H7 (cell line): ENCODE measurements at places on chromosomes 1 and 21. TPM values are rescaled to one million over a fixed set of nuclear protein-coding genes. Genes with fewer than 3 reads are reported as not detected.

The INKA2 gene
- total RNA-seq: 0.83 and 1.1 TPM in 2 replicates

The S100A3 gene
- total RNA-seq: 0.30 and 0.31 TPM in 2 replicates

The ATP1A2 gene
- total RNA-seq: 14.5 and 25.0 TPM in 2 replicates

GRCh38 chr1:206636671-206637070, 1.3 kb downstream of the DYRK3 start:
- DNase-seq: no peak

DNA sequence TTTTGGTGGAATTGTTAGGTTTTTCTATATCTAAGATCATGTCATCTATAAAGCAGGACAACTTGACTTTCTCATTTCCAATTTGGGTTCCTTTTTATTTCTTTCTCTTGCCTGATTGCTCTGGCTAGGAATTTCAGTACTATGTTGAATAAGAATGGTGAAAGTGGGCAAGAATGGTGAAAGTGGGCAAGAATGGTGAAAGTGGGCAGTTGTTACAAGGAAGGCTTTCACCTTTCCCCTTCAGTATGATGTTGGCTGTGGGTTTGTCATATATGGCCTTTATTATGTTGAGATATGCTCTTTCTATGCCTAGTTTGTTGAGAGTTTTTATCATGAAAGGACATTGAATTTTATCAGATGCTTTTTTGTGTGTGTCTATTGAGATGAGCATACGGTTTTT, 64.5 kb downstream of the XPR1 start:
- DNase-seq: no peak

DNA sequence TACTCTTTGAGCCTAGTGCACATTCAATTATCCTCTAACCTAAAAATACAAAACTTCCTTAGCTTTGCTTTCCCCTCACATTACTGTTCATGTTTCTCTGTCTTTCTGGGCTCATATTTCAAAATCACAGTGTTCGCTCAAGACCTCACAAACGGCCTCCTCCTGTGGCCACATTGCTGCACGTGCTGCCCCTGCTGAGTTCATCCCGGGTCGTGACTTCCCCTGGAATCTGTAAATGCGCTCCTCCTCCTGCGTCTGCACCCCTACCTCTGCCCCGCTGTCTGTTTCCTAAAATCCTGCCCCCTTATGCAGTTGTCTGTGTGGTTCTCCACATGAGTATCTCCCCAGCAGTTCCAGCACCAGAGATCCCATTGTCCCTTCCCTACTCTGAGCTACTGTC, 45.5 kb upstream of the RAVER2 start:
- no peak for DNase-seq

GRCh38 chr1:168135921-168136708, 615 bp downstream of the GPR161 start:
- peak; percentile 75 for DNase-seq

- DNase-seq: peak; percentile 100
Observed at GRCh38 chr1:1324524-1325287, at the start of the genes CPTP and INTS11. Gene CPTP (plus strand): TSS chr1:1324802. CDS start chr1:1326911, 2,109 bp downstream. Gene INTS11 (minus strand): TSS chr1:1324660. CDS start chr1:1324608, 52 bp downstream.

GRCh38 chr1:38126970-38127369, 80.4 kb upstream of the POU3F1 start:
- no peak for DNase-seq

DNA sequence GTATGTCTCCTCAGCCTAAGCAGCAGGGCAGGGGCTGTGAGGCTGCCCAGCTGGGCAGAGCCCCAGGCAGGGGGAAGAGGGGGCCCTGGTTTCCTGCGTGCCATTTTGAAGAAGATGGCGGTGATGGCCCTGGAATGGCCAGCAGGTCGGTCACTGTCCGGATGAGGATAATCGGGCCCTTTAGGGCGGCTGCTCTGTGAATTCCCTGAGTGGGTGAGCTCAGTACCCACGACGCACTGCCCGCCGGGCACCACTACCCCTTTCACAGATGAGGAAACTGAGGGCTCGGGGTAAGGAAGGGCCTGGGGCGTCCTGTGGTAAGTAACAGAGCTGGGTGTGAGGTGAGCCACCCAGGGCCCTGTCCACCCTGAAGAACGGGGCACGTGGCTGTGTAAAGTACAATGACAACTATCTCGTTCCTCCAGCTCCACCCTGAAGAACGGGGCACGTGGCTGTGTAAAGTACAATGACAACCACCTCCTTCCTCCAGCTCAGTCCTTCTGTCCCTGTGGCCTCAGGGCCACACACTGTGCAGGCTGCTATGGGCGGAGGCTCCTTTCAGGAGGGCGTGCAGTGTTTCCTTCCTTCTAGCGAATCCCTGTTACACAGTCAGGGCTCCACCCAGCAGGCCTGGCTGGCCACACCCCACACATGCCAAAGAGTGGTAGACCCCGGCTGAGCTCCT, 23.2 kb downstream of the ITGB2 start:
- peak; percentile 88 for DNase-seq

DNA sequence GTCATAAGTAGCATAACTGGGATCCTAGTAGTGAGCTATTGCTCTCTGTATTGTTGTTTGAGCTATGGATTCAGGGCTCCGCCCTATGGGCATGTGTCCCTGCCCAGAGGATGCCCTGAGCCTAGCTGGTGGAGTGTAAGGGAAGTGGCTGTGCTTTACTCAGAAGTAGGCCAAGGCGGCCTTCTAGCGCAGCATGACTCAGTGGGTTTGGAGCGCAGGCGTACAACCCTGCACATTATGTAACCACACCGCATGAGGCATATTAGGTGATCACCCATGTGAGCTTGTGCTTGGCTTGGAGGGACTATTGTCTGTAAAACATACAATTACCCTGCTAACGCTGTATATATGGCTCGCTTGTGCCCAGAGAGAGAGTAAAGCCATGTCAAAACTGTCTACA, 11.1 kb upstream of the UBE2U start:
- DNase-seq: no peak

GRCh38 chr1:179077396-179077795, 4.5 kb upstream of the TOR3A start:
- DNase-seq: no peak

DNA sequence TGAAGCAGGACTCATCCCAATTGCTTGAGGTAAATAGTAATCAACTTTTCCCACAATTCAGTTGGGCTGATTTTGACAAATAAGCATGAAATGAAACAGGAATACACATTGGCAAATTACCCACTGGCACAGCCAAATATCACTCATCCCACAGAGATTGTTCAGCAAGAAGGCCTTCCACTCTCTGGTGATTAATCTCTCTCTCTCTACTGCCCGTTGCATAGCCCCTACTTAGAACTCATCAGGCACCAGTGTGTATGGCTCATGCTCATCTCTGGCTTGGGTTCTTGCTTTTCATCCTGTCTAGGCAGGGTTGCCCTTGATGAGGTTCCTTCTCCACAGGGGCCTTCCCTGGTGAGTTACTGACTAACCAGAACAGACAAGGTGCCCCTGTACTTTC, 1.1 kb downstream of the BSDC1 start:
- DNase-seq: no peak

- peak; percentile 59 for DNase-seq
Observed at GRCh38 chr21:43829575-43830119, 35.4 kb upstream of the AGPAT3 start.

- no peak for DNase-seq
Observed at GRCh38 chr1:78319603-78320002, 171.2 kb upstream of the PTGFR start.
